ENCODE measurements at places on chromosomes 2 and 18. TPM values are rescaled to one million over a fixed set of nuclear protein-coding genes. Genes with fewer than 3 reads are reported as not detected.

The NOL4 gene
- total RNA-seq = 1.4 TPM

The COL4A3 gene
- 1.1 TPM for total RNA-seq

The SERPINB3 gene
- total RNA-seq = 0.11 TPM

The MEP1B gene
- total RNA-seq = not detected

The LMAN1 gene
- total RNA-seq = 78.7 TPM

The CCDC178 gene
- not detected for total RNA-seq

The FOXI3 gene
- 13.5 TPM for total RNA-seq

The IL36RN gene
- not detected for total RNA-seq

The RND3 gene
- 55.8 TPM for total RNA-seq

DNA sequence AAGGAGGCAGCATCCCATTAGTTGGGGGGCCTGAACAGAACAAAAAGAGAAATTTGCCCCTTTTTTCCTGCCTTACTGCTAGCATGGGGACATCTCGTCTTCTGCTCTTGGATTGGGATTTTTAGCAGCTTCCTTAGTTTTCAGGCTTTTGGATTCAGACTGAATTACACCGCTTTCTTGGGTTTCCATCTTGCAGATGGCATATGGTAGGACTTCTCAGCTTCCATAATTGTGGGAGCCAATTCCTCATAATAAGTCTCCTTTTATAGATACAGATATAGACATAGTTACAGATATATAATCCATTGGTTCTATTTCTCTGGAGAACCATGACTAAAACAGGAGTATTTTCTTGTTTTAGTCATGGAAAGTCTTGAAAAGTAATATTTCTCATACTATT, 5.2 kb upstream of the RAPGEF4 start:
- DNase-seq = no peak
- H3K4me1 ChIP-seq = peaks cover 19% of the 10 kb centered on the region
- no peak overlapping the region for H3K27ac ChIP-seq
- H3K27me3 ChIP-seq = peaks cover 18% of the 10 kb centered on the region
- H3K36me3 ChIP-seq = no peaks in the 10 kb centered on the region
- no peak overlapping the region for H3K4me3 ChIP-seq

GRCh38 chr2:200373231-200373630, 66.7 kb downstream of the SPATS2L start:
- H3K27me3 ChIP-seq = no peaks in the 10 kb centered on the region
- H3K36me3 ChIP-seq = peaks cover 14% of the 10 kb centered on the region
- no peak overlapping the region for H3K4me3 ChIP-seq
- no peak for DNase-seq
- peaks cover 74% of the 10 kb centered on the region for H3K4me1 ChIP-seq
- H3K27ac ChIP-seq = no peak overlapping the region

- no peaks in the 10 kb centered on the region for H3K36me3 ChIP-seq
- no peaks in the 10 kb centered on the region for H3K27me3 ChIP-seq
- peaks cover 94% of the 10 kb centered on the region for H3K4me1 ChIP-seq
- DNase-seq = no peak
Observed at GRCh38 chr2:39408351-39409136, 28.5 kb downstream of the MAP4K3 start.

DNA sequence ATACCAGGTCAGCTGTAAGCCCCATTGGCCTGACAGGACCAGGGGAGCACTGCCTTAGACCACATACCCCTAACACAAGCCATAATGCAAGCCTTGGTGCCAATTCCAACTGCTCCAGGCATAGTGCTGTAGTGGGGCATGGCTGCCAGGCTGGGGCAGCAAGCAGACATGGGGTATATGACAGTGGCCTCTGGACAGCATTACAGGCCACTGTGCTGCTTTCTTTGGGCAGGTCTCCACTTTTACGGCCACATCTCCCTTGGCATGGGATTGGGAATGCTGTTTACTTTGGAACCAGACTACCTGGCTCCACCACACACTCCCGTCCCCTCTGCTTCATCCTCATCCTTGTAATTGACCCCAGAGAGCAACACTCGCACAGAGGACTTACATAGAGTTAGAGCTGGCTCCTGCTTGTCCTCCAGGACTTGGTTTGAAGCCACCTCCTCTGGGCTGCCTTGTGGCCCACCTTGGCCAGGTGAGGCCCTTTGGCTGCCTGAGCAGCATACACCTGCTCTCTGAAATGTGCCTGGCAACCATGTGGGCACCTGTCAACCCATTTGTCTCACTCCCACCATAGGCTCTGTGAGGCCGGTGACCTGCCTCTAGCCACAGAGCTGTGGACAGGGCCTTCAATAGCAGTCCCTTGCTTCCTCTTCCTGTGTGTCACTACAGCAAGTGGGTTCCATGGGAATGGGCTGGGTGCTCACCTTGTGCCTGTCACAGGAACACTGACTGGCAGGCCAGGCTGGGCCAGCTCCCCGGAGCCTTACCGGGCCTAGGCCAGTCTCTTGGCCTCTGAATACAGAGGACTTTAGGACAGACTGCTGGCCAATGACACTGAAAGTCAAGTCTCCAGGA, 262.6 kb upstream of the HS6ST1 start:
- H3K27me3 ChIP-seq = no peaks in the 10 kb centered on the region
- H3K4me3 ChIP-seq = no peak overlapping the region
- no peak overlapping the region for H3K27ac ChIP-seq
- H3K4me1 ChIP-seq = peaks cover 3% of the 10 kb centered on the region
- H3K36me3 ChIP-seq = no peaks in the 10 kb centered on the region

DNA sequence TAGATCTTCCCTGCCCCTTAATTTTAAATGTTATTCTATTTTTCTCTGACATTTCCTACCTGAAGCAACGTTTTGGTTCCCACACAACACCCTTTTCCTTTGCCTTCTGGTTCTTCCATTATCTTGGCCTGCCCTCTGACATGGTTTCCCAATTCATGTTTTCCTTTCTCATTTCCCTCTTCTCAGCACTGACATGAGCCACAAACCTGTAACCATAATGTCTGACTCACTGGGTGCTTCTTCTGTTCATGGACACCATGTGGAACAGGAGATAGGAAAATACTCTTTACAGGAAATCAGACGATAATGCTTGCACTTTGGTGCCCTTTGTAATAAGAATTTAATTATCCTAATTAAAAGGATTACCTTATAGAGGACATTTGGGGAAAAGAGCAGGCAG, 142.0 kb downstream of the ZEB2 start:
- no peak overlapping the region for H3K27ac ChIP-seq
- H3K4me3 ChIP-seq = no peak overlapping the region
- H3K36me3 ChIP-seq = no peaks in the 10 kb centered on the region
- no peaks in the 10 kb centered on the region for H3K27me3 ChIP-seq

GRCh38 chr2:36516136-36516870, 81.7 kb downstream of the FEZ2 start:
- no peak overlapping the region for H3K4me3 ChIP-seq
- H3K4me1 ChIP-seq = no peaks in the 10 kb centered on the region
- H3K27me3 ChIP-seq = no peaks in the 10 kb centered on the region
- DNase-seq = no peak

DNA sequence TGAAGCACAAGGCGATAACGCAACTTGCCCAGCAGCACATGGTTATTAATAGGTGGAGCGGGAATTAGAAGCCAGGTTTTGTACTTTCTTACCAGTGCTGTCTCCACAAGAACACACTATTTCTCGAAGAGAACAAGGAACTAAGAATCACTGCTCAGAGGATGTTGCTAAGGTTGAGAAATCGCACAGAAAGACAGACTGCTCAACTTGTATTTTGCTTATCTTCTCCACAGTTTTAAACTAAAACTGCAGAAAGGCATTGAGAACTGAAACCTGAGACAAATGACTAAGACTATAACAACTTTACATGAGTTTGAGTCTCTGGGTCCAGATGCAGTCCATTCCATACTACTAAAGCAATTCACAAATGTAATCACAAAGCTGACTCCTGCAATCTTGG, 6.2 kb downstream of the PRKD3 start:
- peaks cover 80% of the 10 kb centered on the region for H3K4me1 ChIP-seq
- H3K27ac ChIP-seq = peak overlapping the region; percentile 48
- H3K4me3 ChIP-seq = no peak overlapping the region
- no peaks in the 10 kb centered on the region for H3K27me3 ChIP-seq
- DNase-seq = no peak

DNA sequence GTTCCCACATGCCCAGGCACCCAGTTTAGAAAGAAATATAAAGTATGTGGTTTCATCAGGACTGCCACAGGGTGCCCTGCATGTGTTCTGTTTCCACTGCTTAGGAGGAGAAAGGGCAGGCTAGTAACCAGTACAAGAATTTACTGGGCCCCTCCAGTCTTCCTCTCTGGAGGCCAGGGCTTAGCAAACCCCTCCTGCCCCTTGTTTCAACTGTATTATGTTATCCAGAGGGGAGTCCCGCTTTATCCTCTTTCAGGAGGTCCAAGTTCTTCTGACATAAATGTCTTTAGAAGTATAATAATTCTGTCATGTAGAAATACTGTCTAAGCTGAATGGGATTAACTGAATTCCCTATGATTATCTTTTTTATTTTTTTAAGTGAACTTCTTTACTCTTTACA, 132.1 kb downstream of the WDSUB1 start:
- H3K27ac ChIP-seq = no peak overlapping the region
- no peak for DNase-seq
- H3K27me3 ChIP-seq = no peaks in the 10 kb centered on the region
- H3K36me3 ChIP-seq = no peaks in the 10 kb centered on the region

GRCh38 chr2:11559066-11559785, 25.4 kb downstream of the GREB1 start:
- H3K27ac ChIP-seq = peak overlapping the region; percentile 77
- peaks cover 8% of the 10 kb centered on the region for H3K36me3 ChIP-seq
- DNase-seq = no peak
- no peak overlapping the region for H3K4me3 ChIP-seq
- H3K27me3 ChIP-seq = no peaks in the 10 kb centered on the region

GRCh38 chr2:161239326-161240109, 68.7 kb upstream of the PSMD14 start:
- no peaks in the 10 kb centered on the region for H3K36me3 ChIP-seq
- H3K27me3 ChIP-seq = peaks cover 79% of the 10 kb centered on the region
- DNase-seq = peak; percentile 58
- no peak overlapping the region for H3K27ac ChIP-seq

DNA sequence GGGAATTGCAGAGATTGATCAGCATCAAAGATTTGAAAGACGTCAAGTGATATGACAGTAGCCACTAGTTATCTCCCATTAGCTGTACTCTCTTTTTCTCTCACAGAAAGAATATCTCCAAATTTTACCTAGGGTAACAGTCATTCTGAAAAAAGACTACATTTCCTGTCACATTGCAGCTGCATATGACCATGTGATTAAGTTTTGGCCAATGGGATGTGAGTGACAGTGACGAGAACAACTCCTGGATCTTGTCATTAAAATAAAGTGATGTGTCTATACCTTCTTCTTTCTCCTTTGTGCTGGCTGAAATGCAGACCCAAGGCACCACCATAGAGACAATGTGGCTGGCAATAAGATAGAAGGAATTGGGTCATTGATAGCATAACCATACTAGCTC, 10.5 kb upstream of the NEUROD1 start:
- H3K36me3 ChIP-seq = no peaks in the 10 kb centered on the region
- peaks cover 50% of the 10 kb centered on the region for H3K27me3 ChIP-seq
- no peak overlapping the region for H3K4me3 ChIP-seq
- peaks cover 18% of the 10 kb centered on the region for H3K4me1 ChIP-seq

GRCh38 chr2:238151628-238152235, 7.0 kb upstream of the ERFE start:
- H3K36me3 ChIP-seq = no peaks in the 10 kb centered on the region
- 0 out of 2 replicates have a peak, but pooled peaks cover 7% of the 10 kb centered on the region for H3K4me1 ChIP-seq
- H3K27ac ChIP-seq = no peak overlapping the region
- no peak overlapping the region for H3K4me3 ChIP-seq
- no peaks in the 10 kb centered on the region for H3K27me3 ChIP-seq

DNA sequence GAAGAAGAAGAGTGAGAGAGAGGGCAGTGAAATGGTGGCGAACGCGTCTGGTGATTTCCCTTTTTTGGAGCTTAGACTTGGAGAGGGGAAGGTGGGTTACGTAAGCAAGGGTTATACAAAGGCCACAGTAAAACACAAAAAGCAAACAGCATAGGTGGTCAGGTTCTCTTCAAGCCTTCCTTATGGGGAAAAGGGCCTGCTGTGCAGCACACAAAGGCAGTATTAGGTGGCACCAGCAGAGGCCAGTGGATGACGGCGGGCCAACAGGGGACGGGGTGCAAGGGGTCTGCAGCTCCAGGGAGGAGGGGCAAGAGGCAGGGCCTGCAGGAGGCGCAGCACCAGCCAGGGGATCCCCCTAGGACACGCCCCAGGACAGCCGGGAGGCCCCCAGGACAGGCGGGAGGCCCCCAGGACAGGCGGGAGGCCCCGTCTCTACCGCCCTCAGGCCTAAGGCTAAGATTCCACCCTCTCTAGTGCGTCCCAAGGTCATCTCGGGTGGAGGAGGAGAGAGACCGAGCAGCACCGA, 32.6 kb upstream of the NPC1 start:
- H3K4me3 ChIP-seq = peak overlapping the region; percentile 72
- H3K27ac ChIP-seq = no peak overlapping the region
- no peaks in the 10 kb centered on the region for H3K36me3 ChIP-seq
- peak; percentile 70 for DNase-seq
- peaks cover 11% of the 10 kb centered on the region for H3K4me1 ChIP-seq

DNA sequence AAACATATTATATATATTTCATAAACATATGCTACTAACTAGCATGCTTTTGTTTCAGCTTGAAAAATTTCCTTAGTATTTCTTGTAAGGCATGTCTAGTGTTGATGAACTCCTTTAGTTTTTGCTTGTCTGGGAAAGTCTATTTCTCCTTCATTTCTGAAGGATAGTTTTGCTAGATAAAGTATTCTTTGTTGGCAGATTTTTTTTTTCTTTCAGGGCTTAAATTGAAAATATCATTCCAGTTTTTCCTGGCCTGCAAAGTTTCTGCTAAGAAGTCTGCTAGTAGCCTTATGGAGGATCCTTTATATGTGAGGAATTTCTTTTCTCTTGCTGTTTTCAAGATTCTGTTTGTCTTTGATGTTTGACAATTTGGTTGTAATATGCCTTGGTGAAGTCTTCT, 183.5 kb downstream of the SLC4A3 start:
- no peak overlapping the region for H3K4me3 ChIP-seq
- no peaks in the 10 kb centered on the region for H3K4me1 ChIP-seq
- no peak overlapping the region for H3K27ac ChIP-seq
- H3K36me3 ChIP-seq = peaks cover 7% of the 10 kb centered on the region
- DNase-seq = no peak

DNA sequence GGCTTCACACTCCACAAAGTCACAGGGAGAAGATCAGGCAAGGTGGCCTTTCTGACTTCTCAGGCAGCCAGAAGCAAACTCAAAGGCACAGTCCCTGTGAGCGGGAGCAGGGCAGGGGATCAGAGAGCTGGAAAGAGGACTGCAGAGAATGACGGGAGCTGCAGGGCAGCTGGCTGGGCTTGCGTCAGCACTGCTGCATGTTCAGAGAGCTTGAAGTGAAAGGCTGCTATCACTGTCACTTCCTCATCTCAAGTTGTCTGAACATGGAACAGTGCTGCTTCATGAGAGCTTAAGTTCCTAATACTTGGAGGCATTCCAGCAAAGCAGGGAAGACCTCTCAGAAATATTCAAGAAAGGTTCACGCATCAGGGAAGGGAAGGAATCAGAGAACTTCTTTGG, 20.4 kb downstream of the TGFBRAP1 start:
- H3K4me3 ChIP-seq = no peak overlapping the region
- H3K4me1 ChIP-seq = peaks cover 19% of the 10 kb centered on the region
- DNase-seq = no peak
- H3K27me3 ChIP-seq = no peaks in the 10 kb centered on the region
- H3K36me3 ChIP-seq = peaks cover 18% of the 10 kb centered on the region
- H3K27ac ChIP-seq = peak overlapping the region; percentile 77

Data from WTC11 (cell line).